ENCODE measurements at places on chromosomes 2 and 18.

DNA sequence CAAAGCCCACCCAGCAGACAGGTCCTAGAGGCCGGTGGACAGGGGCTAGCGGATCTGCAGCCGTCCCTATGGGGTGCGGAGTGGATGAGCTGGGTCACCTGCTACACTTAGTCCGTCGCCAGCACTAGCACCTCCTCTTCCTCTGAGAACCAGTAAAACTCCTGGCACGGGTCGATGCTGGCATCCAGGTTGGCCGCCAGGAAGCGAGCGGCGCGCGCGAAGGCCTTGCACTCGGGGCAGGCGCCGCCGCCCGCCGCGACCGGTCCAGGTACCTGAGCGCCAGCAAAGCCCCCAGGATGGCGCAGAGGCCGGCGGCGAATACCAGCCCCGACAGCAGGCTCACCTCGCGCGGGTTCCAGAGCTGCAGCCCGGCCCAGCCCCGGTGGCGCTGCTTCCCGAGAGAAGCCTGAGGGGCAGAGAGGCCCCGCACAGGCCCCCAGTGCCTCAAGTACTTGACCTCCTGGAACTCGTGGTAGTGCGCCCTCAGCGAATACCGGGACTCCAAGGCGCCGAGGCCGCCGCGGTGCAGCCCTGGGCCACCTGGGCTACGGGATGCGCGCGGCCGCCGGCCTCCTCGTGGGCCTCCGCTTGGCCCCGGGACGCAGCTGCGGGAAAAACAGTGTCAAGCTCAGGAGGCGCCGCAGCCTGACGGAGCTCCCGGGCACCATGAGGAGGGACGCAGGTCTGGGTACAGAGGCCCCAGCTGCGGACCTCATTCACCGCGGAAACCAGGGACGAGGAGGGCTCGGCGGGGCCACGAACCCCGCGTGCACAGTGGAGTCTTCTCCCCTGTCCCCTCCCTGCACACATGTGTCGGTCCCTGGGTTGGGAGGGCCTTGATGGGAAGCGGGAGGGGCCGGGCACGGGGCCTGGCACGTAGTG is 27.5 kb upstream of the ALPP start:
- DNase-seq = no peak

GRCh38 chr2:25286025-25286400 is 55.7 kb downstream of the DNMT3A start:
- peak; percentile 44 for DNase-seq

- no peak for DNase-seq
Observed at GRCh38 chr2:213991453-213992108, 419.3 kb upstream of the VWC2L start.

DNA sequence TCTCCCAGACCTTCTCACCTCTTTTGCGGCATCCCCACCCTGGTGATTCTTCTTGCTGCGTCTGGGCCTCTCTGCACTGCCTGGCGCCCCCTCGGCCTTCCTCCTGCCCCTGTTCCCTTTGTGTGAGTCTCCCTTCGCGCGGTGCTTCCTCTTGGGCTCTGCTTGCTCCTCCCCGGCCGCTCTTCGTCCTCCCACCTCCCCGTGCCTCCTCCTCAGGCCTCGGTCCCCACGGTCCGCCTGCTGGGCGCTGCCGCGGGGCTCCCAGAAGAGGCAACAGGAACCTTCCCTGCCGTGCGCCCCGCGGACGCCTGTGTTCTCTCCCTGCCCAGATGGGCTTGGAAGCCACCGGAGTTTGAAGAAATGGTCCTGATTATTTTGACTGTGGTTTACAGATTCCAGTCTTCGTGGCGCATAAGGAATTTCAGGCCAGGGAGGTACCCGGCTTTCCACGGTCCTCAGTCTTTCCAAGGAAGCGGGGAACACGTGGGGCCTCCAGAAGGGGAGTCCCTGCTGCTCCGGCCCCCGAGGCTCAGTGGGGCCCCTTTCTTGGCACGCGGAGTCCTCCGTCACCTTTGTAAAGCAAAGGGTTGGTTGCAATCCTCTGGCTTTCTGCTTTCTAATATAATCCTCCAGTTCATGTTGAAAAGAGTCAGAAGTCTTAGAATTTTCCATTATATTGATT is 13.1 kb downstream of the RNU2-63P start:
- DNase-seq = no peak

DNA sequence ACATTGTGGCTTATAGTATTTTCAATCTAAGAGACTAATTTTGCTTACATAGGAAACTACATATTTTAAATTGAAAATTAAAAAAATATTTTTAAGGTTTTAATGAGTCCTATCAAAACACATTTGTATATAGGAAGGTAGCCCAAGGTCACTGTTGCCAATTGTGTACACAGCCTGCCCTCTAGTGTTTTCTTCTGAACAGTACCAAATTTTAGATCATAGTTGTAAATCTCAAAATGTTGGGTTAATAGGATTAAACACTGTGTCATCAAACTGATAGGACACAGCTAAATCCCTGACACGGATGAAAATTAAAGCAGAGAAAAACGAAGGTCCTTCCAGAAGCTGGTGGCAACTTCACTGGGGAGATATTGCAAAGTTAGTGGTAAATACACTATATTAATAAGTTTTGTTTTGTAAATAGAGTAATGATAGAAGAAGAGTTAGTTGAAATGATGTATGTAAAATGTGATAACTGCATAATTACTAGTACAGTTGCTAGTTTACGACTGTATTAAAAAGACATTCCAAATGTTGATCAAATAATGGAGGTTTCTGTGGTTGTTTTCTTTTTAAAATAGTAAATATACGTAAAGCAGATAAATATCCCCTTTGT is 19.7 kb downstream of the CLUL1 start:
- DNase-seq = no peak

DNA sequence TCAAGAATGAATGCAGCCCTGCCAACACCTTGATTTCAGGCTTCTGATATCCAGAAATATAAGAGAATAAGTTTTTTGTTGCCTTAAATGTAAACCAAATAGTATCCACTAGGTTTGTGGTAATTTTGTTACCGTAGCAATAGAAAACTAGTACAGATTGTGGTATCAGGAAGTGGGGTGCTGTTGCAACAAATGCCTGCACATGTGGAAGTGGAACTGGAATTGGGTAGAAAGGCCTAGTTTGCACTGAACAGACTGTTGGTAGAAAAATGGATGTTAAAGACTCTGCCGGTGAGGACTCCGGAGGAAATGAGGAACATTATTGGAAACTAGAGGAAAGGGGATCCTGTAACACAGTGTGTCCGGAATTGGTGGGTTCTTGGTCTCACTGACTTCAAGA is 145.8 kb upstream of the MGAT5 start:
- DNase-seq = no peak

GRCh38 chr2:199861132-199861774 is 10.3 kb upstream of the FTCDNL1 start:
- no peak for DNase-seq

DNA sequence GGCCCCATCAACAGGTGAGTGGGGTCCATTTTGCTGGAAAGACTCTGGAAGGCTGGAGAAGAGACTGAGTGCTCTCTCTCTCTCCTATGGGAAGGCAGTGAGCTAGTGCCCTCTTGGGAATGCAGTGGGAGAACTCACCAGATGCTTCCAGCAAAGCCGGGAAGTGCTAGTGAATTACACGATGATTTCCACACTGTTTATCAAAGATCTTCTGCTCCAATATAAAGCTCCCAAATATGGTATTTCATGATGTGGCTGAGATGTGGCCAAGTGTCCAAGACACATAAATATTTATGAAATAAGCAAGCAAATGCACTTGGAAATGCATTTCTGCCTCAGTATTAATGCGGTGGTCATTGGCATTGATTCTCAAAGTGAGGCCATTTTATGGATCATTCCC is 135.9 kb downstream of the VAPA start:
- DNase-seq = no peak

DNA sequence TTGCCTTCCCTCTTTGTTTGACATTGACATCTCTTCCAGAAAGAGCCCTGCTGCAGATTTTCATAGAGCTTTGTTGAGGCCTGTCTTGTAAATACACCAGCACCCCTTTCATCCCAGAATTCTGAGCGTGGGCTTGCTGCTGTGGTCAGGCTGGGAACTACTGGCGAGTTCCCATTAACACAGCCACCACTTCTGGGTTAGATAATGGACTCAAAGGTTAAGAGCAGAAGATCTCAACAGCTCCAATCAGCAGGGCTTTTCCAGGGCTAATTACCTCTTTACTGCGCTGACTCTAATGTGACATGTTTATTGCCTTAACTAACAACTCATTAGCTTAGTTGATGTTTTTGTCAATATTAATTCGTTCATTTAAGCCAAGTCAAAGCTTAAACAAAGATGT is 235.9 kb upstream of the BOD1L2 start:
- no peak for DNase-seq

DNA sequence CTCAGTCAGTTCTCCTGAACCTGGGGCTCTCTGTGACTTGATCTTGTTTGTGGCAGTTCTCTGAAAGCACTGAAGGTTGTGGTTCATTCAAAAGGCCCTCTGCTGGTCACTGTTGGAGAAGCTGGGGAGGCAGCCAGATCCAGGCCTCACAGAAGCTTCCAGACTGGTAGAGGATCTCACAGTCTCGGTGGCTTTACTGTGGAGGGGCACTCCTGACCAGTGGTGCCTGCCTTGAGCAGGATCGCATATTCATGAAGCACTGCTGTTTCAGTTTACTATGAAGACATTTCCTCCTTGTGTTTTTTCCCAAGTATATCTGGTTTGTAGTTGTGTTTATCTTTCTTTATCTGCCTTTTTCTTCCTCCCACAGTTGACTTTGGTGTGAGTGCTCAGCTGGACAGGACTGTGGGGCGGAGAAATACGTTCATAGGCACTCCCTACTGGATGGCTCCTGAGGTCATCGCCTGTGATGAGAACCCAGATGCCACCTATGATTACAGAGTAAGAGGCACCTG is 133.9 kb downstream of the MAP4K4 start:
- DNase-seq = peak; percentile 35

- DNase-seq = no peak
Observed at GRCh38 chr2:41872646-41873045, 175.2 kb upstream of the PKDCC start.

DNA sequence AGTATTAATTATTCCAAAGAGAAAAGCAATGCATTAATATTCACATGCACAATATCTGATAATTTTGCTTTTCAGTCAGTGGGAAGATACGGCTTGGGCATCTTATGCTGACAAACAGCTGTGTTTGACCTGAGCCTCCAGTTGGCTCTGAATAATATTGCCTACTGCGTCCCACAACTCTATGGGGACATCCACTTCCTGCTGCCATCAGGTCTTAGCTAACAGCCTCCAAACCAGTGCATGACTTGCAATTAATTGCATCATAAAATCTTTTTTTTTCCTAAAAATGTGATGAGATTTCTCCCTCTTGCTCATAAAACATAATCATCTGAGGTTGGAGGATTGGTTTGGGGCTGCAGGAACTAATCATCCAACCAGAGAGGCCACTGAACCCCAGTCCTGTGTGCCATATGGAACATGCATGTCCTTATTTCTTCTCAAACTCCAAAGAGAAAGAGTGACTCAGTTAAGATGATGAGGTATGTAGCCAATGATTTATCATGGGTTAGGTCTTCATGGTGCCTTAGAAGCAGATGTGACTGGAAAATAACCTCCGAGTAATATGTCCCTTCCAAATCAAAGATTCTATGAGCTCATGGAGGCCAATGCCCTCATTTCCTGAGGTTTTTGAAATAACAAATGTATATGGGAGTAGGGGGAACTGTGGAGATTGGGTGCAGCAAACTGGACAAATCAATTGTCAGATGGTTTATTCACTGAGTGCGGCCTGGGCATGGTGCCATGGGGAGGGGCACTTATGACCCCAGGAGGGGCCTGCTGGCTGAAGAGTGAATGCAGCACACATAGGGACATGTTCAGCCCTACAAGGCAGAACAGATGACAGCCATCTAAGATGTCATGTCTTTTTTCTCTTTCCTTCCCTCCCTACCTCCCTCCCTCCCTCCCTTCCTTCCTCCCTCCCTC is 39.4 kb downstream of the EDAR start:
- no peak for DNase-seq

DNA sequence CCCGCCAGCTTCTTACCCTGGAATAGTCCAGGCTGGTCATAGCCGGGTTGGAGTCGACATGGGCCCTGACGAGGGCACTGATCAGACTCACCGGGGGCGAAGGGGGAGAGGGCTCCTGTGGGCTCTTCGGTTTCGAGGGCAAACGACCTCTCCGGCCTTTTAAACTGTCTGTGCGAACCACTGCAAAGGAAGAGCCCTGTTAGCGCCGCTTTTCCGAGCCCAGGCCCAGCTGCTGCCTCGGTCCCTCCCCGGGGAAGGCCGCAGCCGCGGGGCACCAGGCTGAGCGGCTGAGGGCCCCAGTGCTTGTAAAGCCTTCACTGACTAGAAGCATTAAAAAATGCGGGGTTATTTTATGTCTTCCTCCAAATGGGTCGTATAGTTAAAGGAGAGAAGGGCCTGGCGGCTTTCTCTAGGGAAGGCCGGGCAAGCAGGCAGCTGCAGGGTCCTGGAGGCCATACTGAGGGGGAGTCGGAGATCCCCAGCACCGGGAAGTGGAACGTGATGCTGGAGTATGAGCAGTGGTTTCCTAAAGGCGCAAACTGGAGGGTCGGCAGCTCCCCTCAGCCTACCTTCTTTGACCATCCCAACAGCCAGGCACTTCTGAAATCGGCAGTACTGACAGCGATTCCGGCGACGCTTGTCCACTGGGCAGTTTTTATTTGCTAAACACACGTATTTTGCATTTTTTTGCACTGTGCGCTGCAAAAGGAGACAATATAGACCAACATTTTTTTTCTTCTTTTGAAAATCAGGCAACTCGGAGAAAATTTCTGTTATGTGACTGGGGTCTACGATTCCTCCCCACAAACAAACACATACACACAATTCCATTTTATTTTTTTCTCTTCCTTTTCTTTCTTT is 4.5 kb downstream of the NR4A2 start:
- peak; percentile 37 for DNase-seq

DNA sequence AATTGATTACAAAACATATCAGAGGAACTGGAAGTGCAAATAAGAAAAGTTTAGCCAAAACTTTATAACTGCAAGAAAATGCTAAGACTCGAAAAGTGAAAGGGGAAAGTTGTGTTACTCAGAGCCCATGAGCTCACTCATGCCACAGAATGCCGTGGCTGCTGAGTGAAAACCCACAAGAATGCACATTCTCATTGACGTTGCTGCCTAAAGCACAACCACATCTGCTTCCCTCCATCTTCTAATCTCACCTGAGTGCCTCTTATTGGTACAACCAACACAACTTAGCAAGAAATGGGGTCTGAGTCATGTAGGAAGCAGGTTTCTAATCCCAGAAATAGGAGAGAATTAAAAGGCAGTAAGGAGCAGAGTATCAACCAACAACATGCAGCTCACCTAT is 259.7 kb downstream of the LNPK start:
- no peak for DNase-seq

- DNase-seq = no peak
Observed at GRCh38 chr18:31723639-31723989, 37.1 kb downstream of the SLC25A52 start.

GRCh38 chr2:69012310-69013141 is 453 bp upstream of the ANTXR1 start:
- DNase-seq = peak; percentile 20

DNA sequence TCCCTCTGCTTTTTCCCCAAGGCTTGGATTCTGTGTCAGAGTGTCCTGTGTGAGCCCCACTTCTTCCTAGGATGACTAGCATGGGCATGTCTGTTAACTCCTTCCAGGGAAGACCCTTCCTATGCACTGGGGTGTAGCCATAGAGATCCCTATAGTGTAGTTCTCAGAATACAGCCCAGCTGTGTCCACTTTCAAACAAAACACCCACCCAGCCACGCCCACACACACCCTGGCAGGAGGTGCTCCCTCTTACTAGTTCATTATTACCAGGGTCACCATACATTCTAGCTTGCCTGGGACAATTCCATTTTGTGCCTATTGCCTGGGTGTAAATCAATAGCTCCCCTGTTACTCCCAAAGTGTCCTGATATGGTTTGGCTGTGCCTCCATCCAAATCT is 195.6 kb downstream of the MYCN start:
- no peak for DNase-seq

GRCh38 chr2:239465017-239466001 is 64.5 kb upstream of the HDAC4 start:
- DNase-seq = no peak
